CD4-positive, alpha-beta T cell treated with Interferon gamma for 1 hour (primary cell): ENCODE measurements at places on chromosomes 1 and 21.

GRCh38 chr1:40658751-40659648 lies 6.5 kb downstream of the RIMS3 start:
- DNase-seq: no peak

GRCh38 chr1:2961081-2961480 lies 60.2 kb upstream of the ACTRT2 start:
- DNase-seq: no peak

GRCh38 chr1:200895801-200896530 lies 1.3 kb downstream of the INAVA start:
- DNase-seq: no peak

GRCh38 chr1:64235181-64235580 lies 31.8 kb downstream of the UBE2U start:
- no peak for DNase-seq

DNA sequence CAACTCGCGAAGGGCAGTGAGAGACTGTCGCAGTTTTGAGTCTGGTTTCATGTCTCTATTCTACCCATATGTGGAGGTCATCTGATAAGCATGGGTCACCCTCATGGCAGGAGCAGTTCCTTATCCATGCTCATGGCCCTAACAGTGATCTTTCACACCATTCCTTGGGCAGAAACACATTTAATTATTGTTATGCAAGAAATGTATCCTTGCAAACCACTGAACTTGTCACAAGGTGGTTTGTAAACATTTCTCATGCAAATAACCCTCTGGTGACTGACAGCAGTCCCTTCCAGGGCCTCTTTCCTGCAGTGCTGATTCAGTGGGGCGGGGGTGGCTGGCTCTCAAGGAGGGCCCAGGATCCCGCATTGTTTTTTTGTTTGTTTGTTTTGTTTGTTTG lies 421.4 kb upstream of the RUNX1 start:
- no peak for DNase-seq

DNA sequence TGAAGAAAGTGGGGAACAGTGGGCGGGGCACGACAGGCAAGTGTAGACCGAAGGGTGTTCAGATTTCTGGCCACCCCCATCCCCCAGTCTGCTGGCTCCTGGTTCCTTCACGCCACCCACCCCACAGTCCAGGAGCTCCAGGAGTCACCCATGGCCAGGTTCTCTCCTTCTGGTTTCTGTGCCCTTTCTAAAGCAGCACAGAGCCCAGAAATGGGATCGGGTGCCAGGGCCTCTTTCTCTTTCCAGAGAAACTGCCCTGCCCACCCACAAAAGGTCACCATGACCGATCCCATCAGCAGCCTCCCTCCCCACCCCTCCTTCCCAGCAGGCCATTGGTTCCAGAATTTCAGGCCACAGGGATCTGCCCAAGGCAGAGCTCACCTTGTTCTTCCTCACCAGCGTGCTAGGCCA lies 3.2 kb upstream of the CELSR2 start:
- DNase-seq: no peak

DNA sequence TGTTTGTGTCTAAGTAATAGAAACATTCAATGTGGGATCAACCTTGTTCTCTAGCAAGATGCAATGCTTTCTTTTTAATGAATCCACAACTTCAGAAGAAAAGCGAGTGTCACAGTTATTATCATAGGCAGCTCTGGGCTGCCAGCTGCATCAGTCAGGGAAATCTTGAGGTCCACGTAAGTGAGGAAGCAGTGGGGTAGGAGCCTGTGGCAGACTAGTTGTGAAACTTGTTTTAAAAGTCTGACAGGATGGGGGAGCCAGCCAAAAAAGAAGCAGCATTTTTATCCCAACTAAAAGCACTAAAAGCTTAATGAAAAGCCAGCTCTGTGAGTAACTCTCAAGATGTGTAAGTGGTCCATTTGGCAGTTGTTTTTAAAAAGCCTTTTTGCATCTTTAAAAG lies 113.1 kb downstream of the ZNF326 start:
- no peak for DNase-seq

GRCh38 chr1:231337043-231337471 lies 595 bp downstream of the EXOC8 start:
- DNase-seq: no peak
